ENCODE measurements at places on chromosomes 7 and 10. TPM values are rescaled to one million over a fixed set of nuclear protein-coding genes. Genes with fewer than 3 reads are reported as not detected.

The NAT16 gene
- not detected for total RNA-seq

The RHOBTB1 gene
- total RNA-seq, result 32.3 TPM

The CTAGE8 gene
- total RNA-seq, result 3.9 TPM

The OR2A7 gene
- 5.6 TPM for total RNA-seq

The MSS51 gene
- 1.5 TPM for total RNA-seq

The CXCL12 gene
- total RNA-seq, result 5.4 TPM

The VIPR2 gene
- not detected for total RNA-seq

The ABCC2 gene
- 0.65 TPM for total RNA-seq

The POM121C gene
- 6.1 TPM for total RNA-seq

The GDF10 gene
- not detected for total RNA-seq

The SYCE1 gene
- total RNA-seq, result 0.25 TPM

The PPP1R3C gene
- total RNA-seq, result 39.4 TPM

The NKX1-2 gene
- not detected for total RNA-seq

The CBX3 gene
- total RNA-seq, result 124 TPM

The OR2A1 gene
- 0.05 TPM for total RNA-seq

The PDE6C gene
- total RNA-seq, result not detected

The CTTNBP2 gene
- 47.5 TPM for total RNA-seq

The ASZ1 gene
- total RNA-seq, result not detected

The CNPY1 gene
- not detected for total RNA-seq

The LGI1 gene
- not detected for total RNA-seq

The TEX47 gene
- not detected for total RNA-seq

The OR9A2 gene
- not detected for total RNA-seq

The PRF1 gene
- total RNA-seq, result not detected

The C7orf57 gene
- not detected for total RNA-seq

The LRRN3 gene
- under 0.01 TPM for total RNA-seq

The FKBP6 gene
- not detected for total RNA-seq

The C10orf105 gene
- not detected for total RNA-seq

The RTKN2 gene
- total RNA-seq, result 4.7 TPM

The TMEM196 gene
- total RNA-seq, result 0.17 TPM

The FAM170B gene
- total RNA-seq, result not detected

The SCIN gene
- total RNA-seq, result 113 TPM

The IL2RA gene
- not detected for total RNA-seq

The SPDYE2B gene
- total RNA-seq, result not detected

The NOC3L gene
- total RNA-seq, result 36.2 TPM

The PDK4 gene
- 1.9 TPM for total RNA-seq

The GALNT17 gene
- total RNA-seq, result not detected

The JCAD gene
- 8.2 TPM for total RNA-seq

The CFAP43 gene
- total RNA-seq, result 4.7 TPM

The IGFBP1 gene
- total RNA-seq, result 0.17 TPM

The MRLN gene
- not detected for total RNA-seq

The PAPSS2 gene
- 57.7 TPM for total RNA-seq

The ERV3-1 gene
- 2.4 TPM for total RNA-seq

The TIMM23 gene
- 120 TPM for total RNA-seq

The DOCK4 gene
- 50.4 TPM for total RNA-seq

The TMEM130 gene
- total RNA-seq, result 0.60 TPM

The FAS gene
- 95.0 TPM for total RNA-seq

The NODAL gene
- not detected for total RNA-seq

The TMEM209 gene
- total RNA-seq, result 8.0 TPM

The FXYD4 gene
- total RNA-seq, result not detected

The ELN gene
- total RNA-seq, result 0.15 TPM

The UCMA gene
- not detected for total RNA-seq
